ENCODE measurements at places on chromosomes 3 and 15.

DNA sequence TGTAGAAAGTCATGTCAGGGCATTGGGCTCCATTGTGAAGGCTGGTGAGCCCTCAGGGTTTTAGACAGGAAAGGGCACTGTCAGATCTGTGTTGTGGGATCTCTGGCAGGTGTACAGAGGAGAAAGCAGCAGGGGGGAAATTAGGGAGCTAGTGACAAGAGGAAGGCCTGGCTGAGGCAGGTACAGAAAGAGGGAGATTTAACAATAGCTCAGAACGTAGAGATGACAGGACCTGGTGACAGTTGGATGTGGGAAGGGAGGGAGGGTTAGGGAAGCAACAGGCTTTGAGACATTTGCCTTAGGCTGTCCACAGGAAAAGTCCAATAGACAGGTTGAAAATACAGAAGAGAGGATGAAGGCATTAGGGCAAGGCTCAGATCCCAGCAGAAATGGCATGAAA is 288.1 kb downstream of the EPHB1 start:
- DNase-seq, result no peak

- DNase-seq, result no peak
Measured at GRCh38 chr3:193095366-193095765, 145.7 kb upstream of the PLAAT1 start.

DNA sequence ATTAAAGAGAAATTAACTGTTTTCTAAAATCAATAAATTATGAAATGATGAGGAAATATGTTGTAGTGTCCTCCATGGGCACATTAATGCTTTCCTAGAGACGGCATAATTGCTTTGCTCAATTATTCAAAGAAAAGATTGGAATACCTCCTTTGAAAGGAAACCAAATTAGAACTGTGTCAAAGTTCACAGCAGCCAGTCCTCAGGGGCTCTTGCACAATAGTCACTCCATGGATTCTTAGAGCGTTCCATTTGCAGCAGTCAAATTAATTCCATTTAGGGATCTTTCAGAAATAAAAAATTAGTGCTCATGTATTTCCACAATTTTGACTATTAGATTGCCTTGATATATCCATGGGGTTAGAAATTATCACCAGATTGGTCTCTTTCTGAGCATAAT is 841.6 kb upstream of the DPPA4 start:
- no peak for DNase-seq

GRCh38 chr3:44359146-44359751 is 20.7 kb downstream of the TCAIM start:
- no peak for DNase-seq

DNA sequence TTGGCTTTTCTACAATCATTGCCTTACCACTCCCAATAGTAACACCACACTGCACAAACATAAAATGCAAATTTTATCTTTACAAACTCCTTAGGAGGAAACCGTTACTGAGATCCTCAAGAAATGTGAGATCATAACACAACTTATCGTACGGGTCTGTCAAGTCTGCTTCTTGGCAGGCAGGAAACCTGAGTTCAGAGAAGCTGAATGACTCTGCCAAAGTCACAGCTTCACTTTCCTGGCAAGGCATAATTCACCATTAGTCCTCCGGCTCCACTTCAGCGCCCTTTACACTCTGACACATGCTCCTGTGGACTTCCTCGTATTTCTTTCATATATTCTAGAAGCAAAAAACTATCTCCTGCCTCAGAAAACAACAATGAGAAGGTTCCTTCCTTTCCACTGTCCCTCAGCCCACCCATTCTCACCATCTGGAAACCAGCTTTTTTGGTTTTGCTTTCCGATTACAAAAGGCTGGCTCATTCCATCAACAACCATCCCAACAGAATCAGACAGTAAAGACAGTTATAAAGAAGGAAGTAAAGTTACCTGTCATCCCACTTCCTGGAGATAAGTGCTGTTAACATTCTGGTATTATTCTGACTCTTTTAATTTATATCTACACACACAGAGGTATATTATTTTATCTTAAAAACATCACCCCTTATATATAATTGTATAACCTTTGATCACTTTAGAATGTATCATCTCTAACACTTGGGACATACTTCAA is 223.4 kb downstream of the STT3B start:
- peak; percentile 35 for DNase-seq

DNA sequence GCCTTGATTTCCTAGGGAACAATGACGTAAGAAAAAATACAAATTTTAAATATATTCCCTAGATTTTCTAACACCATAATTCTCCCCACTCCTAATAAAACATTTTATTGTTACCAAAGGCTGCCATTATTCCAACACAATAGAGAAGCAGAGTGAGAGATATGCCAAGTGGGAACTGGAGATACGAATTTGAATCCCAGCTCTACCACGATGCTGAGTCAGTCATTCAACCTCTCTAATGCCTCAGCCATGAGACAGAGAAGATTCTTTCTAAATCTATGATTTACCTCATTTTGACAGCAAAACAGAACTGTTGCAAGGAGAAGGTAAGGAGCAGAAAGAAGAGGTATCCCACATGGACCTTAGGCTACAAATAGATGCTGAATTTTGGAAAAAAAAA is 112.5 kb downstream of the IGF2BP2 start:
- DNase-seq, result no peak

DNA sequence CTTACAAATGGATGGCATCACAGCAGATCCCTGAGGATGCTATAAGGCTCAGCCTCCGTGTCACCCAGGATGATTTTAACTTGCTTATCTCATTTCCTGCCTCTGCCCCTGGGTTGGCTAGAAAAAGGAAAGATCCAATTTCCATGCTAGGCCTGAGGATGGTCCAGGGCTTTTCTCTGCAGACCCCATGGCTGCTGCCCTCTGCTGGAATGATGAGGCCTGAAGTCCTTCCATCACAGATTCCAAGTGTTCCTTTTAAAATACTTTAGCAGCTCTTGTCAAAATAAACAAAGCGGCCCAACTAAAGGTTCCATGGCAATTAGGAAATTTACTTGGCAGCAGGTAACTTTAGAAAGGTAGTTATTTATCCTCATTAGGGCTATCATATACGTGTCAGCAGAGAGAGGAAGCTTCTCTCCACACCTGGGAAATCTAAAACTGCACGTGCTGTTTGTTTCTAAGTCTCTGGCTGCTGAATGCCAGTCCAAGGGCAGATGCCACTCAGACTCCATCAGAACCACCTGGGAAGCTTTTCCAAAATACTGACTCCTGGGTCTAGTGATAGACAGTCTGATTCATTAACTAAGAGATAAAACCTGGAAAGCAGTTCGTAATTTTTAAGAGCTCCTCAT is 401.9 kb upstream of the IL12A start:
- DNase-seq, result no peak

Data from KG1 (cell line).